ENCODE measurements at places on chromosomes 11 and 22. TPM values are rescaled to one million over a fixed set of nuclear protein-coding genes. Genes with fewer than 3 reads are reported as not detected.

PARVG gene
- not detected for total RNA-seq

MS4A12 gene
- not detected for total RNA-seq

LMNTD2 gene
- total RNA-seq, result 0.57 TPM

CENPM gene
- 19.7 TPM for total RNA-seq

SPA17 gene
- total RNA-seq, result 10.6 TPM

OR52A5 gene
- total RNA-seq, result not detected

ATM gene
- 148 TPM for total RNA-seq

ACR gene
- total RNA-seq, result 0.80 TPM

APOL5 gene
- total RNA-seq, result not detected

OR2AG2 gene
- 0.43 TPM for total RNA-seq

CDKN1C gene
- total RNA-seq, result 2.1 TPM

OR52E8 gene
- not detected for total RNA-seq

TTC36 gene
- 0.50 TPM for total RNA-seq

RIMBP3C gene
- total RNA-seq, result not detected

DUSP8 gene
- 0.40 TPM for total RNA-seq

OR51B4 gene
- total RNA-seq, result not detected

MB gene
- total RNA-seq, result not detected

MS4A3 gene
- total RNA-seq, result not detected

TENM4 gene
- 0.13 TPM for total RNA-seq

OLFML1 gene
- not detected for total RNA-seq

CUL5 gene
- total RNA-seq, result 63.8 TPM

KRTAP5-10 gene
- total RNA-seq, result not detected

IL17REL gene
- 0.22 TPM for total RNA-seq

SLC22A25 gene
- not detected for total RNA-seq

P2RX3 gene
- total RNA-seq, result not detected

OR9I1 gene
- total RNA-seq, result not detected

NXPE2 gene
- not detected for total RNA-seq
